ENCODE measurements at places on chromosomes 6 and 20. TPM values are rescaled to one million over a fixed set of nuclear protein-coding genes. Genes with fewer than 3 reads are reported as not detected.

DNA sequence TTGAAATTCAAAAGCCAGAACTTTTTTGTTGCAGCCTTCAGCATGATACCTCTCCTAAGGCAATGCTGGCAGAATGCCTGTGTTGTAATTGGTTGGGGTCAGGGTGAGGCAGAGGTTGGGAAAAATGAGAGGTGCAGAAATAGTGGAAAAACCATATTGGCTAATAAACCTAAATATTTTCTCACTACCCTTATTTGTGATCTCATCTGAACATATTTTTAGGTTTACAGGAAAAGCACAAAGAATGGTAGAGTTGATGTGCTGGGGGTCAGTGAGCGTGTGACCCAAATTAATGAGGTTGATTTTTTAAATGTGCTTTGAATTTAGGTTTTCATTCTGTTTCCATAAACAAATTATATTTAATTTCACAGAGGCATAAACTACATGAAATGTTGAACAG, 437.3 kb downstream of the HDGFL1 start:
- no peaks in the 10 kb centered on the region for H3K36me3 ChIP-seq
- peaks cover 6% of the 10 kb centered on the region for H3K4me1 ChIP-seq

- H3K27me3 ChIP-seq = no peaks in the 10 kb centered on the region
- H3K4me1 ChIP-seq = no peaks in the 10 kb centered on the region
- no peak overlapping the region for H3K4me3 ChIP-seq
- DNase-seq = no peak
- no peak overlapping the region for H3K27ac ChIP-seq
Observed at GRCh38 chr20:32610472-32611218, 25.5 kb upstream of the NOL4L start.

HMGN4 gene
- total RNA-seq = 54.7 TPM

DNA sequence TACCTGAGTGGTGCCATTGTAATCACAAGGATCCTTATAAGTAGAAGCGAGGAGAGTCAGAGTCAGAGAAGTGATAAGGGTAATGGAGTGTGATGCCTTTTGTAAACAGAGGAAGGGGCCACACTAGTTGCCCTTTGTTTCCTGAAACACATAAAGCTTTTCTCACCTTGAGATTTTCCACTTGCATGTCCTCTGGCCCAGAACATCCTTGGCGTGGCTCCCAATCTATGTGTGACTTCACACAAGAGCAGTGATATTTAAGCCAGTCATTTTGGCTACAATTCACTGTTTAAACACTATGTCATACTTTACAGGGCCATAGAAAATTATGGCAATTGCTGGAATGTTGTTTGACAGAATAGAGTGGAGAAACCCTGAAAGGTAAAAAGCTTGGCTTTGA, 121.2 kb upstream of the BTN3A2 start:
- H3K27me3 ChIP-seq = no peaks in the 10 kb centered on the region
- no peak for DNase-seq
- H3K36me3 ChIP-seq = no peaks in the 10 kb centered on the region
- H3K27ac ChIP-seq = no peak overlapping the region
- H3K4me1 ChIP-seq = no peaks in the 10 kb centered on the region

KAT14 gene
- 21.5 TPM for total RNA-seq

TGM3 gene
- not detected for total RNA-seq

CRNKL1 gene
- total RNA-seq = 30.2 TPM

- no peak overlapping the region for H3K4me3 ChIP-seq
- no peaks in the 10 kb centered on the region for H3K36me3 ChIP-seq
- DNase-seq = no peak
Observed at GRCh38 chr6:117506907-117507306, 24.4 kb downstream of the DCBLD1 start.

DNA sequence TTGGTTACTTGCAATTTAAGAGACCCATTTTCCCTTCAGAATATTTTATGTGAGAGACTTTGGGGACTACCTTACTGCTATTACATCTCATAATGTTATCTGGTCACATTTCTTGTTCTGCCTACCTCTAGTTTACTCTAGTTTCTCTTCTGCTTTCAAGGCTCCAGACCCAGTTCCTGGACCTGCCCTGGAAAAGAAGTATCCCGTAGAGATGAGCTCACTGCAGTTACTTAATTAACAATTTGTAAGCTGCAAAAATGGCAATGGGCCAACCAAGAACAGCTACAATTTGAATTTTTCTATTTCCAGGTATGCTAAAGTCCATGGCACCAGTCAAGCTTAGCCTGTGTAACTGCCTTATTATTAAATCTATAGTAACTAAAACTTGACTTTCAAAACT, 25.0 kb downstream of the TAB2 start:
- H3K4me3 ChIP-seq = no peak overlapping the region
- no peaks in the 10 kb centered on the region for H3K4me1 ChIP-seq
- no peaks in the 10 kb centered on the region for H3K36me3 ChIP-seq
- no peak for DNase-seq
- H3K27ac ChIP-seq = no peak overlapping the region

DNA sequence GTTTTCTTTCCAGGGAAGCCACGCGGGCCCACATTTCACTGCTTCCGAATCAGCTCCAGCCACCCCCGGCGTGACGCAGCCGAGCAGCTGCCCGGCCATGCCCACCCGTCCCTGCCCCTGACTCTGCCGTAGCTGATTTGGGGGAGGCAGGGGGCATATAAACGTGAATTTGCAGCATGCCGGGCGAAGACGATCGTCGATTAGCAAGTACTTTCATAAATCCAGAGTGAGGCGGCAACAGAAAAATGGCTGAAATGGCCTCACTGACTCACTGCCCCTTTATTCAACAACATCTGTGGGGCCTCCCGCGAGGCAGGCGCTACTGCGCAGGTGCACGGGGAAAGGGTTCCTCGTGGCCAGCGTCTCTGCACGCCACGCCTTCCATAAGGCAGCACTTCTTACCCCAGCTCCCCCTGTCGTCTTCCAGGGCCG, 118.0 kb downstream of the DLL1 start:
- H3K4me3 ChIP-seq = no peak overlapping the region
- H3K4me1 ChIP-seq = no peaks in the 10 kb centered on the region
- no peak for DNase-seq
- H3K27ac ChIP-seq = no peak overlapping the region
- peaks cover 7% of the 10 kb centered on the region for H3K36me3 ChIP-seq
- H3K27me3 ChIP-seq = no peaks in the 10 kb centered on the region

- H3K27ac ChIP-seq = no peak overlapping the region
- no peak overlapping the region for H3K4me3 ChIP-seq
- no peaks in the 10 kb centered on the region for H3K27me3 ChIP-seq
- H3K36me3 ChIP-seq = no peaks in the 10 kb centered on the region
- no peaks in the 10 kb centered on the region for H3K4me1 ChIP-seq
Observed at GRCh38 chr20:1846341-1846740, 48.9 kb upstream of the SIRPA start.

CDH26 gene
- total RNA-seq = 0.79 TPM

GRCh38 chr6:64155063-64155462, 519.5 kb downstream of the PHF3 start:
- 0 out of 3 replicates have a peak, but pooled peaks cover 1% of the 10 kb centered on the region for H3K36me3 ChIP-seq
- H3K4me1 ChIP-seq = no peaks in the 10 kb centered on the region
- no peaks in the 10 kb centered on the region for H3K27me3 ChIP-seq

DNA sequence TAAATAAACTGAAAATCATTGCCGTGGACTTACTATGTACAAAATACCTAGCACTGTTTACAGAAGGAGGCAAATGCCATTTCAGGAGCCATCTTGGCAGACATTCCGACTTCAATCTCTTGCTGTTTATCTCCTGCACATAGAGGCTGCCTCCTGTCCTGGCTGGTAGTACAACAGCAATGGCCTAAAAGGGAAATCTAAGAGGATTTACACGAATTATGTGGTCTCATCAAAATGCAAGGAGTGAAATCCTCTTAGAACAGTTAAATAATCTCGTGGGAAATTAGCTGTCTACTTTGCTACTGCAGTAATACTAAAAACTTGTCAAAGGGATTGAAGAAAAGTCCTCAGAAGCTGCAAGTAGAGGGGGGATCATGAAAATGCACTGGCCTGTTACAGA, 82.2 kb upstream of the SLC2A12 start:
- no peak overlapping the region for H3K27ac ChIP-seq
- H3K4me1 ChIP-seq = no peaks in the 10 kb centered on the region
- no peaks in the 10 kb centered on the region for H3K27me3 ChIP-seq

MDFI gene
- 40.9 TPM for total RNA-seq

- no peak overlapping the region for H3K27ac ChIP-seq
- H3K4me3 ChIP-seq = no peak overlapping the region
- H3K27me3 ChIP-seq = no peaks in the 10 kb centered on the region
- DNase-seq = no peak
Observed at GRCh38 chr20:24118441-24119175, 130.0 kb upstream of the GGTLC1 start.

OGFRL1 gene
- 2.8 TPM for total RNA-seq

GRCh38 chr6:19333936-19334335, 503.2 kb upstream of the ID4 start:
- no peaks in the 10 kb centered on the region for H3K27me3 ChIP-seq
- no peaks in the 10 kb centered on the region for H3K4me1 ChIP-seq
- DNase-seq = no peak
- H3K4me3 ChIP-seq = no peak overlapping the region
- H3K36me3 ChIP-seq = no peaks in the 10 kb centered on the region

GRCh38 chr6:90126839-90127238, 169.8 kb downstream of the BACH2 start:
- no peak for DNase-seq
- no peaks in the 10 kb centered on the region for H3K27me3 ChIP-seq
- no peaks in the 10 kb centered on the region for H3K4me1 ChIP-seq
- H3K27ac ChIP-seq = no peak overlapping the region
- H3K36me3 ChIP-seq = no peaks in the 10 kb centered on the region

DNA sequence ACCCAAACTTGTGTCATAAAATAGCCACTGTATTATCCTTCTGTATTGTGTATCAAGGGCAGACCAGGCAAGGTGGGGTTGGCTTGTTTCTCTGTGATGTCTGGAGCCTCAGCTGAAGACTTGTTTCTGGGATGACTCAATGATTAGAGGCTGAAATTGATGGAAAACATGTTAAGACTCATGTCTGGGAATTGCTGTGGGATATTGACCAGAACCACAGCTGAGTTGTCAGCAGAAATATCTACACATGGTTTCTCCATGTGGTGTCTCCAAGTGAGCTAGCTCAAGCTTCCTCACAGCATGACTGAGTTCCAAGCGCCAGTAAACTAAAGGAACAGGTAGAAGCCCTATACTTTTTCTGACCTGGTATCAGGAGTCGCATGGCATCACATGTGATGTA, 128.5 kb upstream of the SYNDIG1 start:
- H3K4me3 ChIP-seq = no peak overlapping the region
- no peaks in the 10 kb centered on the region for H3K27me3 ChIP-seq
- no peak overlapping the region for H3K27ac ChIP-seq

DNA sequence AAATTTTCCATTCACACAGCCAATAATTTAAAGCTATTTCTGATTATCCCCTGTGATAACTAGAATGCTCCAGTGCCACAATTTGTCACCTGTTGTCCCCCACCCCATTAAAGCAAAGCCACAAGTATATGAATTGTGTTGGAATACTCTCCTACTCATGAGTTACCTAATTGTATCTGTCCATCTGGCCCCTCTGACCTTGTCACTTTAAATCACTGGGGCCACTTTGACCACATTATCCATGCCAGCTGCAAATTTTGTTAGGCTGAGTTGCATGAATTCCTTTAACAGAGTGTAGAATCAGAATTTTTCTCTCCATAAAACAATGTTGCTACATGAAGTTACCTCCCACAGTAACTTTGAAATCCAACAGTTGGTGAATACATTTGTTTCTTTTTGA, 204.6 kb downstream of the MEI4 start:
- no peaks in the 10 kb centered on the region for H3K4me1 ChIP-seq

DNA sequence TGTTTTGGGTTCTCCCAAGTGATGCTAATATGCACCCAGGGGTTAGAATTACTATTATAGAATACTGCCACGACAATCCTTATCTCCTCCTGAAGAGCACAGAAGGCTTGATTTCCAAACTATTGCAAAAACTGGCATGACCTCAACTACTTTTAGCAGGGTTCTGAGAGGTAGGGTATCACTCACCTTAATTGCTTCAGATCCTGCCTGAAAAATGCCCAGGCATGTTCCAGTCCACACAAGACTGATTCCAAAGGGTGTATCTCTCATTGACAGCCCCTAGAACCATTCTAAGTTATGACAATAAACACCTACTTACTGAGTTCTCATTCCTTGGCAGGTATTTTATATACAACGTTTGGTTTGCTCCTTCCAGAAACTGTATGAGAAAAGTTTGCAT, 5.0 kb upstream of the DSE start:
- H3K4me1 ChIP-seq = no peaks in the 10 kb centered on the region
- DNase-seq = no peak
- H3K27me3 ChIP-seq = no peaks in the 10 kb centered on the region
- H3K36me3 ChIP-seq = no peaks in the 10 kb centered on the region
- H3K4me3 ChIP-seq = no peak overlapping the region
- H3K27ac ChIP-seq = no peak overlapping the region

RNF144B gene
- 2.3 TPM for total RNA-seq

- H3K4me3 ChIP-seq = no peak overlapping the region
- H3K4me1 ChIP-seq = no peaks in the 10 kb centered on the region
- H3K27ac ChIP-seq = no peak overlapping the region
- no peak for DNase-seq
Observed at GRCh38 chr6:144804246-144804790, 519.2 kb downstream of the UTRN start.

DNA sequence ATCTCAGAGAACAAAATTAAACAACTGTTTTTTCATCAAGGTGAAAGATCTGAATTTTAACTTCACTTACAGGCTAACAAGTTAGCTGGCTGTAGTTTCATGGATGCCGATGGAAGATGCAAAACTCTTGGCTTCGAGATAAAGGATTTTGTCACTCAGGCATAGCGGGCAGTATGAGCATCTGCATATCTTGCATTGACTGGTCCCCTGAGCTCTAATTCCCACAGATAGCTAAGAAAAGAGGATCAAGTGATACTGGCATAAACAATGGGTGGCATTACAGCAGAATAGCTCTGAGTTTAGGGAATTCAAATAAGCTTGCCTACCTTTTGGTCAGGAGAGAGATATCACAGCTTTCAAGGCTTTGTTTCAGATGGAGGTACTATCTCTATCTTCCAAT, 1.8 kb upstream of the CLVS2 start:
- H3K4me1 ChIP-seq = no peaks in the 10 kb centered on the region
- H3K27me3 ChIP-seq = peaks cover 13% of the 10 kb centered on the region
- H3K36me3 ChIP-seq = no peaks in the 10 kb centered on the region
- H3K4me3 ChIP-seq = no peak overlapping the region
- DNase-seq = no peak

MCHR2 gene
- not detected for total RNA-seq
